MG63 (cell line): ENCODE measurements at places on chromosomes 2 and 18. TPM values are rescaled to one million over a fixed set of nuclear protein-coding genes. Genes with fewer than 3 reads are reported as not detected.

SERPINB5 gene
- total RNA-seq: 37.8 and 43.9 TPM in 2 replicates

ST8SIA5 gene
- 0.12 TPM in 1 of 2 replicates, not detected in the other for total RNA-seq

STAT1 gene
- 143 and 165 TPM in 2 replicates for total RNA-seq

ST8SIA3 gene
- not detected in 2 replicates for total RNA-seq

PSMA8 gene
- total RNA-seq: 0.23 TPM in 1 of 2 replicates, not detected in the other

ABHD1 gene
- total RNA-seq: not detected in 2 replicates

NOL4 gene
- not detected in 2 replicates for total RNA-seq

PID1 gene
- total RNA-seq: 55.1 and 63.3 TPM in 2 replicates

TCF7L1 gene
- 0.46 TPM in 1 of 2 replicates, not detected in the other for total RNA-seq

SLC35F6 gene
- 18.9 and 31.0 TPM in 2 replicates for total RNA-seq

CYP27C1 gene
- not detected in 2 replicates for total RNA-seq

FAM168B gene
- 115 and 171 TPM in 2 replicates for total RNA-seq

DNA sequence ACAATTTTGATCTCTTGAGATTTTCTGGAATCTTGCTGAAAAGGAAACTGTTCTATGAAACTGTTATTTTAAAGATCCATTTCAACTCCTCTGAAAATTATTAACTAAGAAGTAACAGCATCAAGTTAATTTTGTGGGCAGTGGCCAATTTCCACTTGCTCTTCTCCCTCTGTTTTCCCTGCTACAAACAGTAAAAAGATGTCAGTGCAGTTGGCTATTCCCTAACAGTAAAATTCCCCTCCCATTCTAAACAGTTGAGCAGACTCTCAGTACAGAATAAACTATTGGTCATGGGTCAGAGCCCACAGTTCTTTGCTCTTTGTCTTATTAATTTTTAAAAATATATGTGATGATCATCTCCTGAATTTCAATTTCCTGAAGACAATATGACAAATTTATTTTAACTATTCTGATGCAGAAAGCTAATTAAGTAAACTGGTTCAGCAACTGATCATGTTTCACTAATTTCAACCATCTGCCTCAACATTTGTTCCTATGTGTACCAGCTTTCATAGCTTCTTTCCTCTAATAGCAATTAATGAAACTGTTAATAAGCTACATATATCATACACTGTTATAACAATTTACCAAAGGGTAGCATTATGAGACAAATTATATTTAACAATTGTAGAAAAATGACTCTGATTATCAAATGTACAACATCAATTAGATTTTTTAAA is 41.1 kb upstream of the GALNT5 start:
- no peak for DNase-seq

DNA sequence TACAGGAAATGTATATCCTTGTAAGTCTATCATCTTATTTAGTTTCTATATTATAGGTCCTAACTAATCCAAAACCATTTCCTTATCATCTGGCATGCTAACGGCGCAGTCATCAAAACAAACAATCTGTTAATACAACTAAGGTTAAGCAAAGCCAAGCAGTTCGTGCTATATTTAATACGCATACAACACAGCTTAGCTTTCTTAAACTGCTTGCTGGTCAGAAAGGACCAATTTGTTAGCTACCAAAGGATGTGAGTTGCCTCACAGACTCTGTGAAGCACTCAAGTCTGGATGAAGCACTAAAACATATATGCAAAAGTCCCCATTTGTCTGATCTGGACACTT is 67.0 kb downstream of the ZEB2 start:
- DNase-seq: no peak

GRCh38 chr2:120939595-120940318 is 204.1 kb downstream of the GLI2 start:
- peak; percentile 83 for DNase-seq

DNA sequence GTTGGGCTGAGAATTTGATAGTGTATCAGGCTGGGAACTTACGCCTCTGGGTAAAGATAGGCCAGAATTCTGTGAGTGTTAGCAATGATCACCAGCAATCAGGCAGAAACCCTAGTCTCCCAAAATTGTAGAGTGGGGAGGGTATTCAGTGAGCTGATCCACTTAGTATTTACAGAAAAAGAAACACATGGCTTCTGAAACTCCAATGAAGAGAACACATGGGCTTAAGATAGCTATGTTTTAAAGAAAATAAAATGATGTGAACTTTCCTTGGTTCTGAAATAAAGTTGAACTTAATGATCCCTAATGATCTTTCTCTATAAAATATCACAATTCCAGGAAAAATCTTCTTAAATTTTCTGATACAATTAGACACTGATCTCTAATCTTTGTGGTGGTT is 472.8 kb downstream of the DCC start:
- no peak for DNase-seq

DNA sequence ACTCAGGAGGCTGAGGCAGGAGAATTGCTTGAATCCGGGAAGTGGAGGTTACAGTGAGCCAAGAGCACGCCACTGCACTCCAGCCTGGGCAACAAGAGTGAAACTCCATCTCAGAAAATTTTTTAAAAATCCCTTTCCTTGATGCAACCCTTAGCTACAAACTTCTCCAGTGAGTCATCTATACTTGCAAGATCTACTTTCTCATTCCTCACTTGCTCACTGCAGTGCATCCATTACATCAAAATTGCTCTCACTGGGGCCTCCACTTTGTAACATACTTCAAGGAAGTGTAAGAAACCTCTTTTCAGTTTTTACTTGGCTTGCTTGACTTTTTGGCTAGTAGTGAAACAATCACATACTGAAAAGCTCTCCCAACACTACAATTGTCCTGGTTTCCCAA is 65.3 kb downstream of the REEP1 start:
- DNase-seq: no peak

DNA sequence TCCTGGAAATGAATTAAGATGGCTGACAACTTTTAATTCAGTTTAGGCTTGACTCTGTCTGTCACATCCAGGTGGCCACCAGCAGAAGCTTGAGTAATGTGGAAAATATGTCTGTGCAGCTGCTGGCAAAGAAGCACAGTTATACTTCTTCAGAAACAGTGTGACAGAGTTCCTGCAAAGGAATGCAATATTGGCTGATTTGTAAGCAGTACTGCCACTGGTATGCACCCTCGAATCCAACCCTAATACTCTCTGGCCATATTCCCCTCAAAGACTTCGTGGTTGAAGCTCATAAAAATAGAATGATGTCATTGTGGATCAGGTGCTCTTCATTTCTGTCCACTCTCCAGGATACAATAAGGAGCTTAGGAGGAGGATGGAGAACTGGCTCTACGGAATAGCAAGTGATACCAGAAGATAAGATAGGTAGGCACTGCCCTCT is 86.2 kb downstream of the METTL8 start:
- peak; percentile 62 for DNase-seq

GRCh38 chr2:5021136-5021535 is 671.0 kb upstream of the SOX11 start:
- DNase-seq: no peak

DNA sequence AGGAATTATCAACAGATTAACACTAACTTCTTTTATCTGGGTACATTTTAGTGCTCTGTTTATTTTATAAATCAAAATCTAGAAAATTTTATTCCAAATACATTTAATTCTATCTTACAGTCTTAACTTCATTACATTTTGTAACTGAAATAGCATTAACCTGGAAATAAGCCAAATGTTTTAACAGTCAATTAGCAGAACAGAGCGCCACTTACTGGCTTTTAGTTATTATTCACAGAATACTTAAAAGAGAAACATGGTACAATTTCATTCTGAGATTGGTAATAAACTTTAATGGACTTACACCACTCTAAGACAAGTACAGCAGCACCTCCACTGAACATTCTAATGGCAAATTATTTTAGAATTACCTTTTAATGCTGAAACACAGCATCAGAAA is 38.6 kb downstream of the SS18 start:
- DNase-seq: no peak

DNA sequence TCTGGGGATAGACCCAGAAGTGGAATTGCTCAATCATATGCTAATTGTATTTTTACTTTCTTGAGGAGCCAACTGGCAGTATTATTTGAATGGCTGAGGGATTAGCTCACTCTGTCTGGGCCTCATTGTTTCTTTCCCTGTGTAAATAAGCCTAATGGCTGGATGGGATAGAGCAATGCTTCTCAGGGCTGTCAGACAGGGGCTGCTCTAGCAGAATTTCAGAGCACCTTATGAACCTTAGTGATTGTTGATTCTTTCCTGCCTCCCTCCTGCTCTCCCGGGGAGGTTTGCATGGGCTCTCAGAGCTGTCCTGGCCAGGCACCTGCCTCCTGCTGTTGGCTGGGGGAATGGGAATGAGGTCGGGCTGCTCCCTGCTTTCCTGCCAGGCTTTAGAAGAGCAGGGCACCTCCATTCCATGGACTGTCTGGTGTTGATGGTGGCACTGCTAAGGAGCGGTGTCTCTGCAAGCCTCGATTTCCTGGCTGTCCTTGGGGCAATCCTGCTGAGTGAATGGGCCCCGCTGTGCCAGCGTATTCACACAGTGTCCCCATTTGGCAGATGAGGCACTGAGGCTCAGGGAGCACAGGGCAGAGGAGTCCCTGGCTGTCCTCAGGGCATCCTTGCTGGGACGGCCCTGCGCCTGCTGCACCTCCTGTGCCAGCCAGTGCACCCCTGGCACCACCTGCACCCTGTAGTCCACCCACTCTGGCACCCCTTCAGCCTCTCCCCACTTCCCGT is 468.2 kb upstream of the HS6ST1 start:
- DNase-seq: no peak

DNA sequence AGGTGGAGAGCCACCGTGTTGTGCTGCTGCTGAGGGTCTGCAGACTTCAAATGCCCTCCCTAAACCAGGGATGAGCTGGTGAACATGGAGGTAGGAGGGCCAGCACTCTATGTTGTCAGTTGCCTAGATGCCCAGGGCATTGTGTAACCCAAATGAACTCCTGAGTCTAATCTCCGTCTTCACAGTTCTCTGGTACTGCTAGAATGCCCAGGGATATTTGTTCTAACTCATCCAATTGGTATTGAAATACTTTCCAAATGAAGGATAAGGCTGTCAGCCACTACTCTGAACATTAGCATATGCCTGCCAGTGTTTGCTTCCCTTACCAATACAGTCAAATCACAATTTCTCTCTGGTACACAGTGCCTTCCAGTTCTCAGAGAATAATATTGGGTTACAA is 492.6 kb downstream of the SLC4A3 start:
- DNase-seq: no peak

DNA sequence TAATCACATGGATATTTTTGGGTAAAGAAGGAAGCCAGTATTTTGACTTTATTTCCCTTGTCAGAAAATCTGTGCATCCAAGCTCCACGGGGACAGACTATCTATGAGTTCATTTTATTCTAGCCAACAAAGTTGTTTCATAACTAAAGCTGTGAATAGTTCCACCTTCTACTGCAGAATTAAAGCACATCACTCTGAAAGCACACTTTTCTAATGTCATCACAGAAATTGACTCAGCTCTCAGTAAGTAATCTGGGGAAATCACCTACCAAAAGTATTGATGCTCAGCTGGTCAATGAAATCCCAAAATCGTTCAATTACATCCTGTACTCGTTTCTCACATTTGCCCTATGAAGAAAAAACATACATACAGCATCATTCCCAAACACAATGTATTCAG is 19.1 kb downstream of the IAH1 start:
- DNase-seq: no peak

- no peak for DNase-seq
Observed at GRCh38 chr2:240205772-240206171, 65.3 kb upstream of the OTOS start.

DNA sequence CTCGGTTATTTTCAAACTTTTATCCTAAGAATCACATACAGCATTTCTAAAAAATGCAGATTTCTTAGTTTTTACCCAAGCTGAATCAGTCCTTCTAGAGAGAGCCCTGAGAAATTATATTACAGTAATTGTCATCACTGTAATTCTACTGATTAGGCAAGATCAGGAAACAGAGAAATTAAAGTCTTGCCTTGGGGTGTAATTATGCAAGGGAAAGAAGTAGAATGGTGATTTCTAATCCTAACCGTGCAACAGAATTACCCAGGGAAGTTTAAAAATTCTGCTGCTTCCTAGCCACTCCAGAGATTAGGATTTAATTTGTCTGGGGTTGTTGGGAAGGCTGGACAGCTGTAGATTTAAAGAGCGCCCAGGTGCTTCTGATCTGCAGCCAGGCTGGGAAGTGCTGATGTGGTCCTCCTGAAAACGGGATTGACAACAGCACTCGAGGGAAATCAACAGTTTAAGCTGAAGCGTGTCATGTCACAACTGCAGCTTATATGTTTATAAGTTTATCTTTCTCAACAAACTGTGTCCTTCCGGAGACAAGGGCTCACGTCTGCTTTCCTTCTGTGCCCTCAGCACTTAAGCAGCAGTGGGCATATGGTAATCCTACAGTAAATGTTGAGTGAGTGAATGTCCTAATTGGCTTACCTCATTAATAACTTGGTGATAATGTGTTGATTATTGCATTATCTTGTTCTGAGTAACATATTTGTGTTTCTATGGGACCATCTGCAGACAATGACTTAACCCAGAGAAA is 671.9 kb upstream of the SOX11 start:
- DNase-seq: no peak

- no peak for DNase-seq
Observed at GRCh38 chr2:116696223-116696622, 1118.3 kb upstream of the DDX18 start.

GRCh38 chr2:54371460-54372065 is 84.6 kb upstream of the SPTBN1 start:
- no peak for DNase-seq

DNA sequence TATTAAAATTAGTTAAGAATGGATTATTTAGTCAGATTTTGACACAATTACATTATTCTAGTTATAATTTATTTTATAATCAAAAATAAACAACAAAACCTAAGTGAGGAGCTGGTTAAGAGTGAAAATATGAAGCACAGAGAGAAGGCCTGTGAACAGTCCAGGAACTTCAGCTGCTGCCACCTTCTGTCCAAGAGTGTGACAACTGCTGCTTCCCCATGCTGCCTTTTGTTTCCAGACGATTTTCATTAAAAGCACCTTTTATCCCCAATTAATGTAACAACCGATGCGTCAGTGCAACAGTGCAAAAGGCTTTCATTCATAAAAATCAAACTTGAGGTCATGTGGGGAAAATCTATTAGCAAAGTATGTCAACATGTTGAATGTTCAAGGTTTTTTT is 363.6 kb downstream of the CTNNA2 start:
- no peak for DNase-seq

DNA sequence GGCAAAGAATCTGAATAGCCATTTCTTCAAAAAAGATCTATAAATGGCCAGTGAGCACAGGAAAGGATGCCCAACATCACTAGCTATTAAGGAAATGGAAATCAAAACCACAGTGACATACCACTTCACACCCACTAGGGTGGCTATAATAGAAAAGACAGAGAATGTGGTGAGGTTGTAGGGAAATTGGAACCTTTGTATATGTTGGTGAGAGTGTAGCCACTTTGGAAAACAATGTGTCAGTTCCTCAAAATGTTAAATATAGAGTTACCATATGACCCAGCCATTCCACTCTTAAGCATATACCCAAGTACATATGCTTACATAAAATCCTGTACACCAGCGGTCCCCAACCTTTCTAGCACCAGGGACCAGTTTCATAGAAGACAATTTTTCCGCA is 152.8 kb downstream of the SMAD2 start:
- no peak for DNase-seq

DNA sequence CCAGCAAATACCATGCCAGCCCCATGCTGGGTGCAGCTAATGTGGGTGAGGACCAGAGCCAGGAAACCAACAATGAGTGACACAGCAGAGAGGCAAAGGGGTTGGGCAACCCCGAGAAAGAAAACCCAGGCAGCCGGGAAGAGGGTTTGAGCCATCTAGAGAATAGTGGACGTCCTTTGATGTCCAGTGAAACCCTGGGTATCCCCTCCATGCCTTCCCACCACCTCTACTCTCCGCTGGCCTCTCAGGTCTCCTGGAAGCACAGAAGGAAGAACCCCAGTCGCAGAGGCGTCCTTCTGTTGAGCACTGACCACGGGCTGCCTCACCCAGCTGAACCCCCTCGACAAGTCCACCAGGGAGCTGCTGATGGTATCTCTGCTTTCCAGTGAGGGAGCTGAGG is 657.4 kb upstream of the ID2 start:
- peak; percentile 25 for DNase-seq
